CD14-positive monocyte (primary cell): ENCODE measurements at places on chromosomes 5 and 9. TPM values are rescaled to one million over a fixed set of nuclear protein-coding genes. Genes with fewer than 3 reads are reported as not detected.

DNA sequence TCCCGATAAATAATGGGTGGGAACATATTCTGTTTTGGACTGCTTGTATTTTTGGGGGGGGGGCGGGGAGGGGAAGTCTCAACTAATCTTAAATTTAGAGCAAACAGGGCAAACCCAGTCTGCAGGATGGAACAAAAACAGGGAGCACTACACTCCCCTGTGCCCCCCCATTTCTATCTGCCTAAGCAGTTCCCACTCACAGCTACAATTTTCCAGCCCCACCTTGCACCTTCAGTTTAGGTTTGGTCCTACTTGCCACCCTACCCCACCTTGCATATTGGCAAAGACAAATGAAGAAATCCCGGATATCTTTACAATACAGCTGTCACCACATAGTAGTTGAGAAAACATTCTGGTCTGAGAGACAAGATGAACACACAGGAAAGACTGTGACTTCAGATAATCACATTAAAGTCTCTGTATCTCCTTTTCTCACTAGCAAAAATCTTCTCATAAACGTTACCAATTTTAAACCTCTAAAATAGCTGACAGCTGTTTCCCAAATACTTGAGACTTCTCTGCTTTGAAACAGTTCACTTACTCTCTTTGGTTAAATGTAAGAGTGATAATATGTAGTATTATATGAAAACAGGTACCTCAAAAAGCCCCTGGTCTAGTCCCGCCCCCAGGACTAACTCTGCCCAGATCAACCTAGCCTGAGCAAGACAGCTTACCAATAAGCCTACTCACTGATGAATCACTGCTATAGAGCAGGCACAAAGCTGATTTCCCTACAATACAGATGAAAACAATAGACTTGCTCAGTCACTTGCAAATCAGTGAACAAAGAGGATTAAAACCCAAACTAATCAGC is 5.2 kb upstream of the RAPGEF6 start:
- no peaks in the 10 kb centered on the region for H3K27me3 ChIP-seq
- H3K4me1 ChIP-seq = peaks cover 10% of the 10 kb centered on the region
- no peak for DNase-seq
- H3K27ac ChIP-seq = no peak overlapping the region

DNA sequence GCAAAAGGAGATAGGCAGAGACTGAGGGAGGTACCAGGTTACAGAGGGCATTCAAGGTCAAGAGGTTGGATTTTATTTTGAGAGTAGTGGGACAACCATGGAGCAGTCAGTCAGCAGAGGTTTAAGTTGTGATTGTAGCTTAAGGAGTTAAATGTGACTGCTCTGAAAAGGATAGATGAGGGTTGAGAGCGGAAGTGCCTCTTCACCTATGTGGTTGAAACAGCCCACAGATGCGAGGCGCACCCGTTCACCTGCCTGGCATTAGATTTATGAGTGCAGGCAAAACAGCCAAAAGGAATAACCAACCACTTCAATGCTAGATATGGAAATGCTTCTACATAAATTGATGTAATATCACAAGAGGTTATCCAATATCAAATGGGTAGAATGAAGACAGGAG is 8.4 kb downstream of the ZNF474 start:
- no peak for DNase-seq
- no peak overlapping the region for H3K27ac ChIP-seq
- H3K4me3 ChIP-seq = no peak overlapping the region
- no peaks in the 10 kb centered on the region for H3K4me1 ChIP-seq
- no peaks in the 10 kb centered on the region for H3K36me3 ChIP-seq

- H3K36me3 ChIP-seq = no peaks in the 10 kb centered on the region
- H3K27ac ChIP-seq = no peak overlapping the region
- no peak overlapping the region for H3K4me3 ChIP-seq
Observed at GRCh38 chr5:96288845-96289185, 144.2 kb downstream of the PCSK1 start.

DNA sequence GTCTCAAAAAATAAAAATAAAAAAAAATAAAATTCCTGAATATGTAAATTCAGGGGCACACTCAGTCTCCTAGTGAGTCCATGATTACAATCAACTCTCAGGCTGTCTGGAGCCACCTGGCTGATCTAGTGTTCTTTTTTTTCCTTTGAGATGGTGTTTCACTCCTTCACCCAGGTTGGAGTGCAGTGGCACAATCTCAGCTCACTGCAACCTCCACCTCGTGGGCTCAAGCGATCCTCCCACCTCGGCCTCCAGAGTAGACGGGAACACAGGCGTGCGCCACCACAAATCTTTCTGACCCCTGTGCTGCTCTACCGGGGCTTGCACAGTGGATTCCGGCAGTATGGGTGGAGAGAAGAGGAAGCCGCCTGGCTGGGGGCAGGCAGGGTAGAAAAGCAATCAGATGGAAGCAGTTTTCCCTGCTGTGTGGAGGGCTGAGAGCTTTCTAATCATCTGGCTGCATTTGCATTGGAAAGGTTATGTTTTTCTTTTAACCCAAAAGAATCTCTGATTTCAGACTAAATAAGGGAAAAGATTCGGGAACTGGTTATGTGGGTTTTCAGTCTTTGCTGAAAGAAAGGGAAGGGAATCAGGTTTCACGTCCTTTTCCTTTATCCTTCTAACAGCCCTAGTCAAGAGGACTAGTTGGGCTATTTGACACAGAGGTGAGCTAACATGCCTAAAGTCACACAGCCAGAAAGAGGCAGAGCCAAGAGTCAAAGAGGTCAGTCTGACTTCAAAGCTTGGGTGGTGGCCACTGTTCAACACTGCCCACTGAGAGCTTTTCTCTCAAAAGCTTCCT is 26.3 kb upstream of the CORO2A start:
- no peak overlapping the region for H3K4me3 ChIP-seq
- DNase-seq = no peak
- H3K27ac ChIP-seq = no peak overlapping the region
- peaks cover 89% of the 10 kb centered on the region for H3K36me3 ChIP-seq

The RLN2 gene
- not detected for polyA plus RNA-seq

The SPATA9 gene
- not detected for polyA plus RNA-seq

- peaks cover 2% of the 10 kb centered on the region for H3K27me3 ChIP-seq
- no peak overlapping the region for H3K27ac ChIP-seq
- peak; percentile 13 for DNase-seq
- H3K4me1 ChIP-seq = peaks cover 3% of the 10 kb centered on the region
Observed at GRCh38 chr9:91720751-91721705, 229.0 kb downstream of the ROR2 start.

The MLLT3 gene
- 0.76 and 1.5 TPM in 2 replicates for polyA plus RNA-seq

- no peak for DNase-seq
- H3K27me3 ChIP-seq = no peaks in the 10 kb centered on the region
- H3K4me1 ChIP-seq = no peaks in the 10 kb centered on the region
Observed at GRCh38 chr9:136784249-136784996, 6.7 kb upstream of the TMEM141 start.

The BRD9 gene
- 16.1 and 22.7 TPM in 2 replicates for polyA plus RNA-seq

GRCh38 chr9:116549061-116549664 is 137.9 kb upstream of the TRIM32 start:
- no peaks in the 10 kb centered on the region for H3K36me3 ChIP-seq
- no peaks in the 10 kb centered on the region for H3K27me3 ChIP-seq
- H3K4me3 ChIP-seq = no peak overlapping the region
- peak; percentile 95 for DNase-seq
- peak overlapping the region; percentile 56 for H3K27ac ChIP-seq
- H3K4me1 ChIP-seq = peaks cover 82% of the 10 kb centered on the region

DNA sequence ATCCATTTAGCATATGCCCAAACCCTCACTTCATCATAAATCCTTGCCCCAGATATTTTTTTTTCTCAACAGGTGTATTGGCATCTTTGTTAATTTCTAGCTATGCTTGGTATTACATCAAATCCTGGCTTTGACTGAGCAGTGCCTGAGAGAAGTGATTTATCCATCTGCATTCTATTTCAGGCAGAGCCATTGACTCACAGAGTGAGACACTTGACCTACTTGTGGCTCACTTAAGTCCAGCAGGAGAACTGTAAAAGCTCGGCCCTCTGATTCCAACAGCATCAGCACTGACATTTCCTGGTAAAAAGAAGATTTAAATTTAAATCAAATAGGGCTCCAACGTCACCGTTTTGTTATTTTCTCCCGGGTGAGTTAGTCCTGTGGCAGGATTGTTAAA is 93.4 kb downstream of the PLK2 start:
- H3K36me3 ChIP-seq = no peaks in the 10 kb centered on the region
- H3K27me3 ChIP-seq = no peaks in the 10 kb centered on the region
- H3K4me1 ChIP-seq = no peaks in the 10 kb centered on the region
- H3K27ac ChIP-seq = no peak overlapping the region
- no peak overlapping the region for H3K4me3 ChIP-seq

The SLC1A1 gene
- not detected in 2 replicates for polyA plus RNA-seq

DNA sequence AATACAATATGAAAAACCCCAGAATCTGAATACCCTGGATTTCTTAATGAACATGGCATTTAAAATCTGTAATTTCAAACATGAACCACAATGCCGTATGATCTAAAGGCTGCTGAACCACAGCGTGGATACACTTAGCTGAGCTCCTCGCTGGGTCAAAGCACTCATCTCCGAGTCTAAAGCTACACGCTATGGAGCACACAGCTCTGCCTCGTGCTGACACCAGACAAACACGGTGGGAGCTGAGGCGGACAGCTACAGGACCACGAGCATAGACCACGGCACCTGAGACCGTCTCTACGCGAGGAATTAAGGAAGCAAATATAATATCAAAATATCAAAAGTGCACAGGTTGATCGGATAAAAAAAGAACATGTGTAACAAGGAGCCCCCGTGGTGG is 42.8 kb upstream of the IPPK start:
- peaks cover 8% of the 10 kb centered on the region for H3K4me1 ChIP-seq
- no peaks in the 10 kb centered on the region for H3K27me3 ChIP-seq
- peaks cover 80% of the 10 kb centered on the region for H3K36me3 ChIP-seq
- DNase-seq = no peak

The RORB gene
- not detected for polyA plus RNA-seq

The FAM78A gene
- 40.6 and 54.2 TPM in 2 replicates for polyA plus RNA-seq

DNA sequence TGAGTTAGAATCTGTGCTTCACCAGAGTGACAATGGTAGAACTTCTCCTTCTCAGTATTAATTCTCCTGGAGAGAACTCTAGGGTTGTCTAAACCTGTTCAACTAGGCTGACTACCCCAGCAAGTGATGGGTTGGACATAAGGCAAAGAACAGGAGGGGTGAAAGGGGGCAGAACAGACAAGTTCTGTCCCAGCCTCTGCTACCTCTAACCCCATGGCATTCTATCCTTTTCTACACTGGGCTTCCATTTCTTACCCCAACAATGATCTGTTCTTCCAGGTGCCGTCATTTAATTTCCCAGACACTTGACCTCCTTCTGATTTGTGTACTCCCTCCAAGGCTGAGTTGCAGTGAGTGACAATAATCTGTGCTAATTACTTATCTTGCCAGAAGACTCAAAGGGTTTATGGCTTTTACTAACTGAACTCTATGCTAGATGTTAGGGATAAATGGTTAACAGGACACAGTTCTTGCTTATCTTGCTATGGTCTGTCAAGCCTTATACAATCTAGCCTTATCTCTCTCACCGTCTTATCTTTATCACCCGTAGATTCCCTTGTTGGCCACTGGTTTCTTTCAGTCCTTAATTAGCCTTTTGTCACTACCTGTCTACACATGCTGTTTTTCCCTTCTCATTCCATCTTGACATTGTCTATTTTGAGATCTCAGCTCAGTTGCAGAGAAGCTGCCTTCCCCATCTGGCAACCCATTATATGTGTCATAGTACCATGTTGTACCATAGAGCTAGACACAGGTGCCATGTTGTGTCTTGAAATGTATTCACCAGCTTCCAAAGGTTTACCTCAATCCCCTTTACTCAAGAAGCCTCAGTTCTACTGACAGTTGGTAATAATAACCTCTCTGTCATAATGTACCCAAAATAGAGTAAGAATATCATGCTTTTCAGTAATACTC is 10.0 kb upstream of the MATR3 start:
- no peaks in the 10 kb centered on the region for H3K27me3 ChIP-seq
- no peak for DNase-seq
- no peak overlapping the region for H3K4me3 ChIP-seq
- no peak overlapping the region for H3K27ac ChIP-seq

DNA sequence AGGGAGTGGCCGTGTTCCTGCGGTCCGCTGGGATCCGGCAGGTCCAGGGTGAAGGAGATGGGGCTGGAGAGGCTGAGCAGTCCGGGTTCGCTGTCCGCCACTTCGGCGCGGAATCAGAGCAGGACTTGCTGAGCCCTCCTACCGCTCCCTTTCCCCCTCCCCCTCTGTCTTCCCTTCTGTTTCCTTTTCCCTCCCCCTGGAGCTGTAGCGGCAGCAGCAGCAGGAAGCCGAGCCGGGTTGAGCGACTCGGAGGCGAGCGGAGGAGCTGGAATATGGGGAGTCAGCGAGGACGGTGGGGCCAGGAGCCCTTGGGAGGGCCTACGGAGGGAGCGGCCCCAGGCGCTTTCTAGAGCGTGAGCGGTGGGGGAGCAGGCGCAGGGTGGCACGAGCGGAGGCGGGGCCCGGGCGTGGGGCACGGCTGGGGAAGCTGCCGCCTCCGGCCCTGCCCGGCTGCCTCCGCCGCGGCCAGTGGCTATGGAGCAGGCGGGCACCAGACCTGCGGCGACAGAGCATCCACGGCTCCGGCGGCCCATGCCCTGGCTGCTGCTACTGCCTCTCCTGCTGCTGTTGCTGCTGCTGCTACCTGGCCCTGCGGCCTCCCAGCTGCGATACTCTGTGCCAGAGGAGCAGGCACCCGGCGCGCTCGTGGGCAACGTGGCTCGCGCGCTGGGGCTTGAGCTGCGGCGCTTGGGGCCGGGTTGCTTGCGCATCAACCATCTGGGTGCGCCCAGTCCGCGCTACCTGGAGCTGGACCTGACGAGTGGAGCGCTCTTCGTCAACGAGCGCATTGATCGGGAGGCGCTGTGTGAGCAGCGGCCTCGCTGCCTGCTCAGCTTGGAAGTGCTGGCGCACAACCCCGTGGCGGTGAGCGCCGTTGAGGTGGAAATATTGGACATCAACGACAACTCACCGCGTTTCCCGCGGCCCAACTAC is at the start of gene PCDHAC2:
TSS of gene PCDHAC2 (plus strand) at position 184 of the 933 bp plus-strand sequence. CDS start at position 475, 291 bp downstream.
- DNase-seq = no peak
- no peaks in the 10 kb centered on the region for H3K4me1 ChIP-seq
- H3K27me3 ChIP-seq = peaks cover 17% of the 10 kb centered on the region
- H3K4me3 ChIP-seq = no peak within 1 kb of the TSS

DNA sequence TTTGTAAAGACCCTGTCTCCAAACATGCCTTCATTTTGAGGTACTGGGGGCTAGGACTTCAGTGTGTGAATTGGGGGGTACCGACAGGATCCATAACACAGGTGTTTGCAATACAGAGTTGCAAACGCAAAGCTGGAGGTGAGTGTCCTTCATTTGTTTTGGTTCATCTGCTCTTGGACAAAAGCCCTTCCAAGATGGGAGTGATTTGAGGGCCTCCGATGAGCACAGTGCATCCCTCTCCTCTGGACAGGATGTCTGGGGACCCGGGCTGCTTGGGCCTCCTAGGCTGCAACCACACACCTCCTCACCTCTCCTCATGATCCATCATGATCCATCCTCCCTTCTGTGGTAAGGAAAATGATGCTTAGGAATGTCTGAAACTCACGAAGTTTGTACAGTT is 23.8 kb downstream of the FGD3 start:
- peaks cover 35% of the 10 kb centered on the region for H3K36me3 ChIP-seq
- H3K27ac ChIP-seq = peak overlapping the region; percentile 71
- no peaks in the 10 kb centered on the region for H3K27me3 ChIP-seq
- H3K4me1 ChIP-seq = peaks cover 86% of the 10 kb centered on the region
